ENCODE measurements at places on chromosomes 2 and 18.

DNA sequence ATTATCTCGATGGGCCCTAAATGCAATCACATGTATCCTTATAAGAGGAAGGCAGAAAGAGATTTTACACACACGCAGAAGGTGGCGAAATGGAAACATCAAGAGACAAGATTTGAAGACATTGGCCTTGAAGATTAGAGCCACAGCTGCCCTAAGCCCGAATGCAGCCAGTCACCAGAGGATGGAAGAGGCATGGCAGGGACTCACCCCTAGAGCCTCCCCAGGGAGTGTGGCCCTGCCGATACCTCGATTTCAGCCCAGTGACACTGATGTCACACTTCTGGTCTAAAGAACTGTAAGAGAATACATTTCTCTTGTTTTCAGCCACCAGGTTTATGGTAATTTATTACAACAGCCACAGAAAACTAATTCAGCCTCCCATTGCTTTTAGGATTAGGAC lies 17.4 kb downstream of the TTC39C start:
- DNase-seq, result no peak

- no peak for DNase-seq
Measured at GRCh38 chr2:105820691-105821090, 76.0 kb downstream of the NCK2 start.

- DNase-seq, result no peak
Measured at GRCh38 chr2:70630761-70631160, 77.1 kb upstream of the TGFA start.

DNA sequence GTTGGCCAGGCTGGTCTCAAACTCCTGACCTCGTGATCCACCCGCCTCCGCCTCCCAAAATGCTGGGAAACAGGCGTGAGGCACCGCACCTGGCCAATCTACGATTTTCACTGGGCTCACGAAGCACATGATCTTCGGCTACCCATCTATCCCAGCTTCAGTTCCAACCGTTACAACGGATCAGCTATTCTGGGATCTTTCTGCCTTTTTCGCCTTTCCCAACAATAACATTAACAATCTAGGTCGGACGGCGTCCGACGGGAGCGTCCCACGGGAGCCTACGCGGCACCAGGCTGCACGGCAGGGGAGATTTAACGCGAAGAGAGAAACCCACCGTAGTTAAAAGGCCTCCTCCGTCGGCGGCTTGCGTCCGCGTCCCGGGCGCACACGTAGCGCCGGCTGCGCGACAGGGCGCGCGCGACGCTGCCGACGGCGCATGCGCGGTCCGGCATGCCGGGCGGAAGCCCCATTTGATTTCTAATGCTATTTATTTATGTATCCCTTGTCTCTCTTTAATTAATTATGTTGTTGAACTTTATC lies at the start of gene MSL3B:
Gene MSL3B (minus strand): TSS at position 394 of the 540 bp plus-strand sequence.
- no peak for DNase-seq

DNA sequence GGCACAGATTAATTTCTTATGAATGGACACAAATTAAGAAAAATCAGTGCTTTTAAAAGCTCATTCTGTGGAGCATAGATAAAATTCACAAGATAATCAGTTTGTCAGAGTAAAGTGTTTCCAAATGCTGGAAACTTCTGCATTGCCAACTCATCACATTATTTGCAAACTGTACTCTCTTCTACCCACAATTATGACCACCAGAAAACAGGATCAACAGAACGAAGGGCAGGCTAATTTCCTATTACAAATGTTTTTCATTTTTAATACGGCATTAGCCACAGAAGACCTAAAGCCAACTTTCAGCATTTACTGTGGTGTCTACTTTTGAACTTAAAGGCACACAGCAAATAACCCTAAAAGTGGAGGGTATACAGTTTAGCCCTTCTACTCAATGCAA lies 6.0 kb downstream of the IRS1 start:
- DNase-seq, result no peak

- DNase-seq, result no peak
Measured at GRCh38 chr2:186639939-186640338, 50.1 kb downstream of the ITGAV start.

DNA sequence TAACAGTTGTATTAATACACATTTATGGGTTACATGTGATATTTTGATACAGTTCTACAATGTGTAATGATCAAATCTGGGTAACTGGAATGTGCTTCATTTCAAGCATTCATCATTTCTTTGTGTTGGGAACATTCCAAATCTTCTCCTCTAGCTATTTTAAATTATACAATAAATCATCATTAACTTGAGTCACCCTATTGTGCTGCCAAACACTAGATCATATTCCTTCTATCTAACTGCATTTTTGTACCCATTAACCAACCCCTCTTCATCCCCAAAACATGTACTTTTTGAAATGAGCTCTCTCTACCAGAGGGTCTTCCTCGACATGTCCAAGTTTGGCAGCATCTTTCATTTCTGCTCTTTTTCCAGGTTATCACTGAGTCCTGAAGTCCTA lies 81.1 kb upstream of the TTC39C start:
- no peak for DNase-seq

DNA sequence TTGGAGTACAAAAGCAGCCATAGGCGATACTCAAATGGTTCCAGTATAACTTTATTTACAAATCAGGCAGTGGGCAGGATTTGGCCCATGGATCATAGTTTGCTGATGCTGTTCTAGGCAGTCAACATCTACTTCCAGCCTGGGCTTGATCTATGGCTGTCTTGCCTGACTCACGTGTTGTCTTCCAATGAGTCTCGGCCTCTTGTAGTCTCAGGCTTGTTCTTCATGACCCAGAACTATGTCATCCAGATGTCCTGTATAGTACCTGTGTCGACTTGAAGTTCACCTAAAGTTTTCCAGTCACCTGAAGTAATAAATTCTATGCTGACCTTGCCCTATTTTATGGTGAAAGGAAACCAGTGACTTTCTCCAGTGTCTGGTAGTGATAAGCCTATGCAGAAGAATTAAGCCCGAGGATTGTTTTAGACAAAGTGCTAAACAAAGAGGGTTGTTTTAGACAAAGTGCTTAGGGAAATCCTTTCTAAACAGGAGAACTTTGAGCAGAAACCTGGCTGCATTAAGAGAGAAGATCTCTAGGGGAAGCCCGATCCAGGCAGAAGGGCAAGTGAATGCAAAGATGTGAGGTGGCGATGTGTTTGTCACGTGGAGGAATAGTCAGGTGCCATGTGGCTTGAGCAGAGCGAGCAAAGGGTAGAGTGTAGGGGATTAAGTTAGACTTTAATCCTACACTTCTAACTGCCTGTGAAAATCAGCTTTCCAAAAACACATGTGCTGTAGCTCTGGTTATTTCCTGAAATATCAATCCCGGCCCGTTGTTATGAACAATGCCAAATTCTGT lies 8.5 kb upstream of the THNSL2 start:
- no peak for DNase-seq
